Non-pigmented ciliary epithelial cell (primary cell): ENCODE measurements at places on chromosomes 6 and 20.

GRCh38 chr20:3911956-3912355, 22.8 kb downstream of the PANK2 start:
- no peak for DNase-seq

DNA sequence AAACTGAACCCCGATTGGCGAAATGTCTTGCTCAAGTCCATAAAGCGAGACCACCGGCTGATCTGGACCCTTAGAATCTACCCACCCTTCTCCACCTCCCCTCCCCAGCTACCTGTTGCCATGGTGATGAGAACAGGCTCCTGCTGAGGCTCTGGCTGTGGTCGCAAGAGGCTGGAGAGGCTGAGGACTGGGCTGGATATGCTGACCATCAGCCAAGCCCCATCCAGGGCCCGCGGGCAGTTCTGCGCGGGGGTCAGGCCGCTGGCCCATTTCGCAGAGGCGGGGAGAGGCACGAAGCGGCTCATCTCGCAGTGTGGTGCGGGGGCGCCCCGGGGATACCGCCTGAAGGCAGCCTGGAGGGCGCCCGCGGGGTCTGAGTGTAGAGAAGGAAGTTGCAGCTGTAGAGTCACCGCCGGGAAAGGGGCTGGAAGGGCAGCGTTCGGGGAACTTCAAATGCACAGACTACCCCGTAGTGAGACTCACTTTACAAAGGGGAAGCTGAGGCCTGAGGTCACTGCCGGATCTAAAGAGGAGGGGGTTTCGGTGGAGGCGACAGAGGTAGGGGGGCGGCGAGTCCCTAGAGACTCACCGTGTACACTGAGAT, 671 bp downstream of the TAPBP start:
- no peak for DNase-seq

- no peak for DNase-seq
Measured at GRCh38 chr6:141251286-141251685, 881.4 kb upstream of the GJE1 start.

DNA sequence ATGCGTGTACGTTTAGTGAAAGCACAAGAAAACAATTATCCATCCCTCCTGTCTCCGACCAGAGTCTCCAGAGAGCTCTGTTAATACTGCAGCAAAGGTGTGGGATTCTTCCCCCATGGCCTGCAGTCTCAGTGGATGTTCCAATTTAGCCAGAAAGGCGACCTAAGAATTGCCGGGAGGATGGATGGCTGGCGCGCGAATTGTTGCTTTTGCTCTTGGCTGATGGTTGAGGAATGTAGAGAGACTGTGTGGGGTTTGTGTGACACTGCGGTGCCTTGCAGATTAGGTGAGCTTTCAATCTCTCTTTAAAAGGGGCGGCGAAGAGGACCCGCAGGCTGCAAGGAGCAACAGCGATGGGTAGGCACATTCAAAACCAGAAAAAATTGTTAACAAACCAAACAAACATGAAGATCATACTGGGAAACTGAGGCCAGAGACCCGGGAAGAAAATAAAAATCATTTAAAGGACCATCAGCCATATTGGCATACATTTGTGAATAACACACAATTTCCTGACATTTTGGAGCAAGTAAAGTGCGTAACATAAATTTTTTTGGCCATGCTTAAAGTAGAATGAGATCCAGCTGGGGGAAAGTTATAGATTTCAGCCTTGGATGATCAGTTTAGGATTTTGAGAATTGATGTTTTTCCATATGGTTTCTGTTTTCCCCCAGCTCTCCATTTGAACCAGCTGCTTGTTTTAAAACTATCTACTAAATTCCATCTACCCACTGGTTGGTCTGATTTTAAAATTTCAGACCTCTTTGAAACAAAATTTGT, 46.3 kb downstream of the GNAS start:
- DNase-seq, result no peak
